ENCODE measurements at places on chromosomes 2 and 18.
A peak's percentile ranks its signal among the peaks of the same experiment; 100 is the strongest.

- no peak for DNase-seq
- peak overlapping the region; percentile 48 for H3K4me3 ChIP-seq
- H3K27me3 ChIP-seq = no peaks in the 10 kb centered on the region
- peaks cover 15% of the 10 kb centered on the region for H3K4me1 ChIP-seq
These were observed 42.9 kb downstream of the SH3BP4 start for GRCh38 chr2:234994438-234995321.

- H3K36me3 ChIP-seq = no peaks in the 10 kb centered on the region
- H3K27ac ChIP-seq = no peak overlapping the region
- H3K27me3 ChIP-seq = no peaks in the 10 kb centered on the region
- DNase-seq = no peak
These were observed 9.9 kb downstream of the RETSAT start for GRCh38 chr2:85344356-85344954.

- 0 out of 2 replicates have a peak, but pooled peaks cover 7% of the 10 kb centered on the region for H3K4me1 ChIP-seq
- no peak for DNase-seq
- H3K4me3 ChIP-seq = no peak overlapping the region
- no peaks in the 10 kb centered on the region for H3K27me3 ChIP-seq
- H3K36me3 ChIP-seq = no peaks in the 10 kb centered on the region
These were observed 37.0 kb downstream of the TGFA start for GRCh38 chr2:70516596-70516995.

- no peaks in the 10 kb centered on the region for H3K4me1 ChIP-seq
- H3K27me3 ChIP-seq = no peaks in the 10 kb centered on the region
- DNase-seq = no peak
- no peaks in the 10 kb centered on the region for H3K36me3 ChIP-seq
These were observed 19.4 kb downstream of the TMEM178A start for GRCh38 chr2:39685126-39685525.

- no peaks in the 10 kb centered on the region for H3K4me1 ChIP-seq
- no peak overlapping the region for H3K4me3 ChIP-seq
- H3K36me3 ChIP-seq = no peaks in the 10 kb centered on the region
- H3K27me3 ChIP-seq = no peaks in the 10 kb centered on the region
- no peak overlapping the region for H3K27ac ChIP-seq
These were observed 30.4 kb upstream of the IL36G start for GRCh38 chr2:112947374-112947773.

- H3K36me3 ChIP-seq = no peaks in the 10 kb centered on the region
- DNase-seq = no peak
- no peak overlapping the region for H3K4me3 ChIP-seq
- no peaks in the 10 kb centered on the region for H3K27me3 ChIP-seq
These were observed 1285.7 kb downstream of the CNTNAP5 start for GRCh38 chr2:125310657-125311364.

GRCh38 chr2:235263205-235264120 is 230.4 kb upstream of the AGAP1 start:
- no peak overlapping the region for H3K4me3 ChIP-seq
- no peaks in the 10 kb centered on the region for H3K36me3 ChIP-seq
- no peak for DNase-seq

GRCh38 chr2:119158563-119159347 is at the start of gene C1QL2:
C1QL2 (minus strand) TSS chr2:119158751; CDS start chr2:119158269, 482 bp downstream.
- H3K27ac ChIP-seq = no peak within 1 kb of the TSS
- no peaks in the 10 kb centered on the region for H3K4me1 ChIP-seq
- no peaks in the 10 kb centered on the region for H3K36me3 ChIP-seq
- DNase-seq = no peak

GRCh38 chr2:202172439-202173211 is 65.8 kb downstream of the SUMO1 start:
- H3K27ac ChIP-seq = no peak overlapping the region
- no peaks in the 10 kb centered on the region for H3K27me3 ChIP-seq
- peak; percentile 16 for DNase-seq
- H3K4me1 ChIP-seq = peaks cover 9% of the 10 kb centered on the region
- H3K36me3 ChIP-seq = no peaks in the 10 kb centered on the region
- no peak overlapping the region for H3K4me3 ChIP-seq

DNA sequence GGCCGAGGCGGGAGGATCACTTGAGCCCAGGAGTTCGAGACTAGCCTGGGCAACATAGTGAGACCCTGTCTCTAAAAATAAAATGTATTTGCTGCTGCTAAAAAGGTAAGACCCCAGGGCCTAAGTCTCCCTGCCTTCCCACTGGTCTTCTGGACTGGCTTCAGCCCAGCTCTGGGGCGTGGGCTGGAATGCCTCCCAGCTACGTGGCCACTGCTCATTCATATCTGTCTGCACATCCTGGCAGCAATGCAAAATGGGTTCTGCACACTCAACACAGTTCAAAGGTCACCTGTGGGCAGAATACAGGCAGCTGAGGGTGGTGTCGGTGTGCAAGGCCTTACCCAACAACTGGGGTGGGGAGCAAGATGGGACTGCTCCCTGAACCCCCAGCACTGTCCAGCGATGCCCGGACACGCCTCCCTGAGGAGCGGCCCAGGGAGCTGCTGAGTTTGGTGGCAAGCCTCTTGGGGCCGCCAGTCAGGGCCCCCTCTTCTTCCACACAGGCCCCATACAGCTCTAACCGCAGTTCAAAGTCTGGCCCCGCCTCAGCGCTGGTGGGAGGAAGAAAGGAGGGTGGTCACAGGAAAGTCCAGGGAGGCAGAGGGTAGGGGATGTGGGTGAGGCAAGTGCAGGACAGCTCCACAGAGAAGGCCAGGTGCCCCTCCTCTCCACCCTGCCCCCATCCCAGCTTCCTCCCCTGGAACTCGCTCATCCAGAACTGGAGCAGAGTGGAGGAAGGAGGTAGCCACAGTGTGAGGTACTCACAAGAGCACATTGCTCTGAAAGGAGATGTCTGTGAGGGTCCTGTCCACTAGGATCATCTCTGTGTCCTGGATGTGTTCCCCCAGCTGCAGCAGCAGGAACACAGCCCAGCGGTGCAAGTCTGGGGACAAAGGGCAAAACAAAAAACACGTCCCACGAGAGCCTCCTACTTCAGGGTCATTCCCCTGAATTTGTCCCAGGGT is 8.2 kb downstream of the WDR54 start:
- no peak overlapping the region for H3K4me3 ChIP-seq
- H3K4me1 ChIP-seq = no peaks in the 10 kb centered on the region
- no peaks in the 10 kb centered on the region for H3K36me3 ChIP-seq
- DNase-seq = no peak
- H3K27ac ChIP-seq = no peak overlapping the region

- no peaks in the 10 kb centered on the region for H3K36me3 ChIP-seq
- H3K27me3 ChIP-seq = no peaks in the 10 kb centered on the region
- H3K4me3 ChIP-seq = no peak overlapping the region
- DNase-seq = peak; percentile 16
- no peak overlapping the region for H3K27ac ChIP-seq
These were observed 205.8 kb downstream of the SPAG16 start for GRCh38 chr2:213490087-213490486.

GRCh38 chr2:74975016-74975415 is 16.6 kb downstream of the POLE4 start:
- no peaks in the 10 kb centered on the region for H3K36me3 ChIP-seq
- no peaks in the 10 kb centered on the region for H3K4me1 ChIP-seq
- no peaks in the 10 kb centered on the region for H3K27me3 ChIP-seq
- H3K27ac ChIP-seq = no peak overlapping the region

GRCh38 chr2:128026448-128027277 is 1.2 kb downstream of the SAP130 start:
- H3K27ac ChIP-seq = no peak overlapping the region
- no peaks in the 10 kb centered on the region for H3K36me3 ChIP-seq
- peak overlapping the region; percentile 97 for H3K4me3 ChIP-seq
- no peaks in the 10 kb centered on the region for H3K27me3 ChIP-seq
- peaks cover 10% of the 10 kb centered on the region for H3K4me1 ChIP-seq
- no peak for DNase-seq

DNA sequence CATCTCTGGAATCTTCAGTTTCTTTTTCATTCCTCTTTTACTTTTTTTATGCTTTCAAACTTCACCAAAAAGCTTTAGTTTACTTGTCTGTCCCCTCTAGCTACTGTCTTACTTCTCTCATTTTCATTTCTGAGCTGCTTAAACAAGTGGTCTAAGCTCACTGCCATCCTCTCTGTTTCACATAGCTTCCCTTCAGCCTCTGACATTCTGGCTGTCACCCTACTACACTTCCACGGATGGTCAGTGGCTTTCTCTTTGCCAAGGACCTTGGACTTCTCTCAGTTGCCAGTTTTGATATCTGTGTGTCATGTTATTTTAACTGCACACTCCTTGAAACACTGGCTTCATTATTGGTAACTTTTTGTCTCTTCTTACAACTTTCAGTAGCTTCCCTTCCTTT is 176.1 kb downstream of the IKZF2 start:
- DNase-seq = no peak
- H3K36me3 ChIP-seq = no peaks in the 10 kb centered on the region
- H3K4me1 ChIP-seq = no peaks in the 10 kb centered on the region

DNA sequence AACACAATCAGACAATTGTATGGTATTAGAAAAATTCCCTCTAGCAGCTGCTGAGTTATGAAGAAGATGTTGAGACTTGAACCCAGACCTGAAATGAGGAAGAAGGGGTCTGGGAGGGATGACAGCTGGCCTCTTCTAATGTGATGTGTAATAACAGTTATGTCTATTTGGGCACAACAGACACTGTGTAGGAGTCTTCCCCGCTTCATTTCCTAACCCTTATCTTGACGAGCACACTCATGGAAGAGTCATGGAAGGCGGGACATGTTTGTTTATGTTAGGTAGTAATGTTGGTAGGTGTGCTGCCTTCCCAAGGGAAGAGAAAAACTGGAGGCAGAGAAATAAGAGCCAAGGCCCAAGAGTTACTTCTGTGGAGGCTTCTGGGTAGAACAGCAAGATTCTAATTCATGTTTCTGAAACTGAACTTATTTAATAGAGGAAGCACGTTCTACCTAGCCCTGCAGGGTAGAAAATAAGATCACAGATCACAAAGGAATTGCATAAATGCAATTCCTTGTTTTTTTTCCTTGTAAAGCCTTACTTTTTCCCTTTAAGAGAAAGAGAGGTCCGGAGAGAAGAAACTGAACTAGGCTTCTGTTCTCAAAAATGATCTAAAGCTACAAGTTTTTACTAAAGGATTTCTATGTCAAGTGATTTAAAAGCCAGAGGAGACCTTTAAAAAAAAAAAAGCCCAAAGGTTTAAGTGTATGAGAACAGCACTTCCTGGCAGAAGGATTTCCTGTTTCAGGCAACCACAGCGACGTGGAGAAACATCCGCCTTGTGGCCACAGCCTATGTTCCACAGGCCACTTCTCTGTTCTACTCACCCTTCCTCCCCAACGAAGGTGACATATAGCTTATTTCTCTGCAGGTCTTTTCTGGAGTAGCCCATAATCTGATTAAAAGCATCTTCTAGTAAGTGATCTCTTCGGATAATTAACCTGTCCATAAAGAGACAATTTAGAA is 68.5 kb upstream of the STK17B start:
- peak; percentile 93 for DNase-seq
- H3K27me3 ChIP-seq = no peaks in the 10 kb centered on the region
- no peaks in the 10 kb centered on the region for H3K36me3 ChIP-seq
- peaks cover 37% of the 10 kb centered on the region for H3K4me1 ChIP-seq

GRCh38 chr2:99984799-99985515 is 157.4 kb downstream of the AFF3 start:
- H3K36me3 ChIP-seq = no peaks in the 10 kb centered on the region
- DNase-seq = no peak
- H3K27ac ChIP-seq = no peak overlapping the region
- H3K4me3 ChIP-seq = no peak overlapping the region
- no peaks in the 10 kb centered on the region for H3K27me3 ChIP-seq
- no peaks in the 10 kb centered on the region for H3K4me1 ChIP-seq

- peaks cover 5% of the 10 kb centered on the region for H3K27me3 ChIP-seq
- H3K4me1 ChIP-seq = no peaks in the 10 kb centered on the region
- no peak for DNase-seq
- H3K4me3 ChIP-seq = no peak overlapping the region
- no peaks in the 10 kb centered on the region for H3K36me3 ChIP-seq
These were observed 3.5 kb downstream of the SNTG2 start for GRCh38 chr2:953975-954686.

- H3K36me3 ChIP-seq = no peaks in the 10 kb centered on the region
- peak; percentile 44 for DNase-seq
- H3K27me3 ChIP-seq = no peaks in the 10 kb centered on the region
These were observed 244.5 kb downstream of the TCF4 start for GRCh38 chr18:55343396-55344073.

DNA sequence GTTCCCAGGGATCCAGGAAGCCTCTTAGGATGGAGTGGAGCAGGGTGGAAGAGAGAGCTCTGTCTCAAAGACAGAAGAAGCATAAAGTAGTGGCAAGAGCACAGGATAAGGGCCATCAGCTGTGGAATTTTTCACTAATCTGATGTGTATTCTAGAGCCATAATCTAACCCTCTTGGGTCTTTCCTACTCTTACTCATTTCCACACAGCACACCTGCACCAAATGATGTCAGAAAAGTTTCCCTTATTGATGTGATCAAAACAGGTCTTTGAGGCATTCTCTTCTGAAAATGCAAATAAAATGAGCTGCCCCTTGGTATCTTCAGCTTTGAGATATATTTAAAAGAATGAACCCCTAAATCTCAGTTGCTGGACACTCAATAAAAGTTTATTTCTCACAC is 415.1 kb upstream of the CHST9 start:
- H3K27ac ChIP-seq = no peak overlapping the region
- no peaks in the 10 kb centered on the region for H3K4me1 ChIP-seq
- H3K36me3 ChIP-seq = no peaks in the 10 kb centered on the region
- no peaks in the 10 kb centered on the region for H3K27me3 ChIP-seq
- no peak for DNase-seq
- no peak overlapping the region for H3K4me3 ChIP-seq

GRCh38 chr2:121093692-121094091 is 191.3 kb downstream of the TFCP2L1 start:
- DNase-seq = no peak
- H3K27ac ChIP-seq = no peak overlapping the region
- no peak overlapping the region for H3K4me3 ChIP-seq
- no peaks in the 10 kb centered on the region for H3K36me3 ChIP-seq

GRCh38 chr2:238920601-238921001 is 72.7 kb downstream of the TWIST2 start:
- no peak for DNase-seq
- H3K27ac ChIP-seq = no peak overlapping the region
- peaks cover 34% of the 10 kb centered on the region for H3K27me3 ChIP-seq
- H3K4me1 ChIP-seq = no peaks in the 10 kb centered on the region

GRCh38 chr2:132381376-132381775 is 35.2 kb upstream of the GPR39 start:
- no peak overlapping the region for H3K27ac ChIP-seq
- DNase-seq = no peak
- H3K4me1 ChIP-seq = no peaks in the 10 kb centered on the region
- no peaks in the 10 kb centered on the region for H3K27me3 ChIP-seq

GRCh38 chr18:6521803-6522418 is 107.2 kb upstream of the L3MBTL4 start:
- no peaks in the 10 kb centered on the region for H3K27me3 ChIP-seq
- H3K4me1 ChIP-seq = no peaks in the 10 kb centered on the region
- no peak overlapping the region for H3K4me3 ChIP-seq
- peak; percentile 66 for DNase-seq
- no peaks in the 10 kb centered on the region for H3K36me3 ChIP-seq
- no peak overlapping the region for H3K27ac ChIP-seq

DNA sequence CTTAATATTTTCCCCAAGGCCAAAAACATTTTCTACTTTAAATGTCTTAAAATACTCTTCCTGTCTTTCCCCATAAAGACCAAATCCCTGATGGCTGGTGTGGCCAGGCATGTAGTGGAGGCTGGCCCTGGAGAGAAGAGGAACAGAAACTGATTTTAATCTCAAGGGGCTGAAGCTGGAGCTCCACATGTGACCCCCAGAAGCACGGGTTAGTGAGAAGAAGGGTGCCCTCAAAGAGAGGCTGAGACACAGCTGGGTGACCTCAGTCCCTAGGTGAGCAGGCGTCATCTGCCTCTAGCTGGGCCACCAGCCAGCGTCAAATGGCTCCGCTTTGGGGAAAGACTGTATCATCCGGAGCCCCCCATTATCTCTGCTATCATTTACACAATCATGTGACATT is 19.3 kb upstream of the TMEM18 start:
- H3K27ac ChIP-seq = no peak overlapping the region
- no peaks in the 10 kb centered on the region for H3K4me1 ChIP-seq
- no peak for DNase-seq
- H3K27me3 ChIP-seq = no peaks in the 10 kb centered on the region
